ENCODE measurements at places on chromosomes 4 and X.

GRCh38 chrX:110003167-110004156 is 548 bp downstream of the TMEM164 start:
- DNase-seq = no peak

DNA sequence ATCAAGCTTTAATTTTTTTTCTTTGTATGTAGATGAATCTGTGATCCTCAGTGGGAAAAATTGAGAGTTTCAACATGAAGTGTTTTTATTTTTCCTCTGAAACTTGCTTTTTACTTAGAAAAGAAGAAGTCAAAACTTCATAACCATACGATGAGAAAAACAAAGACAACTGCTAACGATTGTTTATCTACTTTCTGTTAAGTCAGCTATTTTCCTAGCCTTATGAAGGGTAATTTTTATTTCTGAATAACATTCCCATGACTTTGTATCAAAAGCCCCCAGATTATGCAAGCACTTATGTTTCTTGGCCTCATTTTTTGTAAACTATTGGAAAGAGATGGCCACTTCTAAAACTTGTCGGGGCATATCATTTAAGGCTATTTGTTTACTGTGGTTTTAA is 645.1 kb upstream of the PRKX start:
- DNase-seq = no peak

DNA sequence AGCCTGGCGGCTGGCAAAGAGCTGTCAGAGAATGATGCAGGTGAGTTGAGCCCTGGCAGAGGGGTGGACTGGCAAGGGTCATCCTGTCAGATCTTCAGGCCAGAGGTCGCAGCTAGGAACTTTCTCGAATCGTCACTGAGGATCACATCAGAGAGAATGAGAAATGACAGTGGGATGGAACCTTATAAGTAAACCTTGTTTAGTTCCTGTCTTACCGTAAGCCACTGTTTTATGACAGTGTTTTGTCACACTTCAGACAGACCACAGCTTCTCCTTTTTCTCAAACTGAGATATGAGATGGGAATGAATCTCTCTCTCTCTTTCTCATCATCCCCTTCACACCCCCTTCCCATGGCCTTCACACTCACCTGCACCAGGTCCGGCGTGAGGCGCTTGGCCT is 9.3 kb downstream of the DIPK2B start:
- no peak for DNase-seq

DNA sequence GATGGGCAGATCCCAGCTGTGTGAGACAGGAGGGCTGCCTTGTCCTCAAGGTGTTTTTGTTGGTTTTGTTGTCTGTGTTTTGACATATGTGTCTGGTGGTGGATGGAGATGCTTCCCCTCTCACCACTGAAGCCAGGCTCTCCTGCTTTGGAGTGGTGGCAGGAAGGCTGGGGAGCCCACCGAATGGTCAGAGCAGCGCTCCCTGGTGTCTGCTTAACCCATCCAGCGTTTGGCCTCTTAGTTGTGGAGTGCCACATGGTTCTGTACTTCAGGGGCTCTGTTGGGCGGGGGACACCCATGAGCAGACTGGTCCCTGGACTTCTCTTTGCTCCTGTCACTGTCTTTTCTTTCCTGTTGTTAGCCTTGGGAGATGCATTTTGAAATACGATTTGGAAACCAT is 51.9 kb downstream of the DLG3 start:
- no peak for DNase-seq

DNA sequence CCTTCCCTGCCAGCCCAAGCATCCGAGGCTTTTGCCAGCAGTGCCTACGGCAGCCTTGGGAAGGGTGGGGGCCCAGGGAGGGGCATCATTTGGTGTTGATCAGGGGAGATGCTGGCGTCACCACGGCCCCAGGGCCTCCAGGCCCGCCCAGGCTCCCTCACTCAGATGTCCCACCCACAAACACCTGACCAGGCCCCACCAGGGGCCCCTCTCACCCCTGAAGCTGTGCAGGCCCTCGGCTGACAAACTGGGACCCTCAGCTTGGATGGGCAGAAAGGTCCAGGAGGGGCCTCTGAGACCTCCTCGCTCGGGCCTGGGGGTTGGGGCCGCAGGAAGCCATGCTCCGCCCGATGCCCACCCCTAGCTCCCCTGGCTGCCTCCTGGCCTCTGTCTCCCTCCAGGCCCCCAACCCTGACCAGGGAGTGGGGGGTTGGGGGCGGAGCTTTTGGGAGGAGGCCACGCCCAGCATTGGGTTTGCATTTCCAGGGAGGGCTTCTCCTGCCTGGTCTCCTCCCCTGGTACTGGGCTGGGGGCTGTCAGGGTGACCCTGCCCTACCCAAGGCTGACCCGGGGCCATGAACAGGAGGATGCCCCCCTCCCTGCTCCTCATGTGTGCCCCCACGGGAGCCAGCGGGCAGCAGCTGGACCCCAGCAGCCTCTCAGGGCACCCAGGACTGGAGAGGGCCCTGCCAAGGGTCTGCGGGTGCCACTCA is 33.4 kb upstream of the SPON2 start:
- no peak for DNase-seq

GRCh38 chr4:166399021-166399420 is 526.0 kb downstream of the TLL1 start:
- DNase-seq = no peak

- no peak for DNase-seq
Measured at GRCh38 chr4:176031922-176032321, 33.7 kb upstream of the WDR17 start.

DNA sequence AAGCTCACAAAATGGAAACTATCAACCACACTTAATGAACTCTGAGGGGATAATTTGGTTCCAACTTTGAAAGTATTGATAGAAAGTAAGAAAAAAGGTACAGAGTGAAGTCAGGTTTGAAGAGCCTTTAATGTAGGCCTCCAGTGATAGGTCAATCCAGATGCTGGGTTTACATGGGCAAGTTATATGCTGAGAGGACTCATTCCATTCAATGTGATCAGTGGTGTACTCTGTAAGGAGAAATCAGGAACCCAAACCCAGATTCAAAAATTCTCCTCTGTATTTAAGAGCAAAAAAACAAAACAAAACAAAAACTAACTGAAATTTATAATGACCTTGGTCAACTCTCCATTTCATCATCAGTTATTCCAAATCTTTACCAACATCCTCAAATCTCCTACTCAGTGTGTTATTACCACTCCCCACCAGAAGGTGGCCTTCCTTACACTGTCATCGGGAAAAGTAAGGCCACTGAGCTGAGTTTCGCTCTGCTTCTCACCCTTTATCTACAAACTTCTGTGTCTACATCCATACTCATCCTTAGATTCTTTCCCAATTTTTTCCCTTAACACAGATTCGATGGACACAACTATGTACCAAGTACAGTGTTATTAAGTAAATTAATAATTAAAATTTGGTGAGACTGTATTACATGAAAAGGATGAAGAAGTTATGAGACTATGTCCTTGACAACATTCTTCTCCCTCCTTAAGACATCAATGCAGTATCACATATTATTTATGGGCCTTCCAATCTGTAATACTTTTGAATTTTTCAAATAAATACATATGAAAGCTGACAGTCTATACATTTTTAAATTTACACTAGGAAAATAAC is 88.3 kb downstream of the ZAR1 start:
- DNase-seq = no peak

DNA sequence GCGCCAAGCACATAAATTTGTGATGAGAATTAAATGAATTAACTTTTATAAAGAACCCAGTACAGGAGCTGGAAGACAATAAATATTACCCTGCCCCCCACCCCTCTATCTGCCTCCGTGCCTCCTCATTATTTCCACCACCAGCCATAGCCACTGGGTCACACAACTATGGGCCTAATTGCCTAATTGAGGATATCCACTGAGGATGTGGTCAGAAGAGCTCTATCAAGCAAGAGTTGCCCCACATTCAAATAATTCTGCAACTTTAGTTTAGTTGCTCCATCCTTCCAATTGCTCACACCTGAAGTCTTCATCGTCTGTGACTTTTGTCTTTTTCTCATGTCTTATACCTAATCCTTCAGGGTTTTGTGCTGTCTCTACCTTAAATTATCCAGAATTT is 9.5 kb upstream of the CXCL8 start:
- DNase-seq = no peak

- DNase-seq = no peak
Measured at GRCh38 chr4:144283526-144283925, 143.0 kb upstream of the GYPA start.

Data from NCI-H1048 (cell line).